Hematopoietic multipotent progenitor cell treated with erythropoietin and hydrocortisone succinate and interleukin-3 and kit ligand, for 4 days (in vitro differentiated cells): ENCODE measurements at places on chromosomes 5 and 9.
A peak's percentile ranks its signal among the peaks of the same experiment; 100 is the strongest.

GRCh38 chr9:17063535-17064135, 71.2 kb upstream of the CNTLN start:
- DNase-seq = peak; percentile 80

DNA sequence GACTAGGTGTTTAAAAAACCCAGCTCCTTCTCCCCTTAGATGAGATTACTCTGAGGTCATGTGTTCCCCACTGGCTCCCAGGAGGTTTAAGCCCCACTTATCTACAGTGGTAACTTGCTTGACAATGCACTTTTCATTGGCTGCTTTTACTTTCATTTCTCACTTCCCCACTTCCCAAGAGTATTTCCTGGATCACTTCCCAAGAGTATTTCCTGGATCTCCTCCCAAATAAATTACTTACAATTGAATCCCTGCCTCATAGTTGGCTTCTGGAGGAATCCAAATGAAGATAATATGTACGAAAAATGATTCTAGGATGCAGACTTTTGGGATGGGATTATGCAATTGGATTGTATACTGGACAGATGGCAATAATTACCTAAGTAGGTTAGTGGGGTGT, 47.1 kb upstream of the CHSY3 start:
- no peak for DNase-seq

GRCh38 chr9:120579139-120580050, 572 bp downstream of the CDK5RAP2 start:
- peak; percentile 38 for DNase-seq

GRCh38 chr9:133515240-133515610, 9.5 kb downstream of the MYMK start:
- no peak for DNase-seq
